ENCODE measurements at places on chromosomes 1 and 21.

DNA sequence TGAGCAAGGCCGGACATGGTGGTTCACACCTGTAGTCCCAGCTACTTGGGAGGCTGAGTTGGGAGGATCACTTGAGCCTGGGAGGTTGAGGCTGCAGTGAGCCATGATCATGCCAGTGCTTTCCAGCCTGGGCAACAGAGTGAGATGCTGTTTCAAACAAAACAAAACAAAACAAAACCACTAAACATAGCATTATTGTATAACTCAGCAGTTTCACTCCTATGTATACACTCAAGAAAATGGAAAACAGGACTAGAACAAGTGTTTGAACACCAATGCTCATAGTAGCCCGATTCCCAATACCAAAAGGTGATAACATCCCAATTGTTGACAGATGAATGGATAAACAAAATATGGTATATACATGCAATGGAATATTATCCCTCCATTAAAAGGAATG, 1.3 kb upstream of the SPATA21 start:
- no peak for DNase-seq

DNA sequence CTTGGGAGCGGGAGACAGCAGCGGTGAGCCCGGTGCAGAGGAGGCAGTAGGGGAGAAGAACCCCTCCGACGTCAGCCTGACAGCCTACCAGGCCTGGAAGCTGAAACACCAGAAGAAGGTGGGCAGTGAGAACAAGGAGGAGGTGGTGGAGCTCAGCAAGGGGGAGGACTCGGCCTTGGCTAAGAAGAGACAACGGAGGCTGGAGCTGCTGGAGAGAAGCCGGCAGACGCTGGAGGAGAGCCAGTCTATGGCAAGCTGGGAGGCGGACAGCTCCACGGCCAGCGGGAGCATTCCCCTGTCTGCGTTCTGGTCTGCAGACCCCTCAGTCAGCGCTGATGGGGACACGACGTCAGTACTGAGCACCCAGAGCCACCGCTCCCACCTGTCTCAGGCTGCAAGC, 32.9 kb downstream of the STYXL2 start:
- DNase-seq, result no peak

GRCh38 chr21:45938811-45939520, 42.6 kb upstream of the COL6A1 start:
- no peak for DNase-seq

GRCh38 chr1:19463504-19463803, 21.9 kb downstream of the CAPZB start:
- DNase-seq, result no peak

GRCh38 chr1:17465228-17465627, 25.8 kb upstream of the RCC2 start:
- DNase-seq, result no peak

Measured in SK-MEL-5 (cell line).